ENCODE measurements at places on chromosomes 3 and 15.

DNA sequence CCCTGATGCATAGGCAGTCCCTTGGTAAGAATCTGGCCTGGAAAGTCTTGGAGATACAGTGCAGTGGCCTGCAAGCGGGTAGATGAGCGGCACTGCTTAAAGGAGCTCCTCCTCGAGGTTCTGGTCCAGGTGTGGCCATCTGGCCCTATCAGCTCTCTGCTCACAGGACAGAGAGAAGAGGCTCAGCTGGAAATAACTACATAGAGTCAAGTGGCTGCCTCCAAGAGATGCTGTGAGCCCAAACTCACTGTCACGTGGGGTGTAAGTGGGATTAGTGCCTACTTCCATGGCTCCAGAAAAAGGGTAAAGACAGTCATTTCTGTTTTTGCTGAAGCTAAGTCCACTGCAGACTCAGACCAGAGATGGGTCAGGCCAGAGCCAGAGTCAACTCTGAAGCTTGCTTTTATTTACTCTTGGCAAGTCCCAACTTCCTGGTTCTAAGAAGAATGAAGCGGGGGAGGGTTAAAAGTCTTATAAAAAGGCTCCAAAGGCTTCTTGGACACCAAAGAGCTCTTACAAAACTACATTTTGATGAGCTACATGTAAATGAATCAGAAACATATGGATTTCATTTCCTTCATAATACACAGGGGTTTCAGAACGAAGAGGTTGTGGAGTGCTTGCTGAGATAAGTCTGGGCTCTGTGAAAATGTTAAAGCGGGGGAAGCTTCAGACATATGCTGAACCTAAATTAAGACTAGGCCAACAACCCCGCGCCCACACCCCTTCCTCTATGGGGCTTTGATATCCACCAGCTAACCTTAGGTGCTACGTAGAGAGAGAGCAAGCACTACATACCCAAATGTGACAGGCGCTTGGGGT is 77.1 kb downstream of the PDZRN3 start:
- no peak for DNase-seq

GRCh38 chr3:51391566-51392354 is 675 bp downstream of the RBM15B start:
- no peak for DNase-seq

DNA sequence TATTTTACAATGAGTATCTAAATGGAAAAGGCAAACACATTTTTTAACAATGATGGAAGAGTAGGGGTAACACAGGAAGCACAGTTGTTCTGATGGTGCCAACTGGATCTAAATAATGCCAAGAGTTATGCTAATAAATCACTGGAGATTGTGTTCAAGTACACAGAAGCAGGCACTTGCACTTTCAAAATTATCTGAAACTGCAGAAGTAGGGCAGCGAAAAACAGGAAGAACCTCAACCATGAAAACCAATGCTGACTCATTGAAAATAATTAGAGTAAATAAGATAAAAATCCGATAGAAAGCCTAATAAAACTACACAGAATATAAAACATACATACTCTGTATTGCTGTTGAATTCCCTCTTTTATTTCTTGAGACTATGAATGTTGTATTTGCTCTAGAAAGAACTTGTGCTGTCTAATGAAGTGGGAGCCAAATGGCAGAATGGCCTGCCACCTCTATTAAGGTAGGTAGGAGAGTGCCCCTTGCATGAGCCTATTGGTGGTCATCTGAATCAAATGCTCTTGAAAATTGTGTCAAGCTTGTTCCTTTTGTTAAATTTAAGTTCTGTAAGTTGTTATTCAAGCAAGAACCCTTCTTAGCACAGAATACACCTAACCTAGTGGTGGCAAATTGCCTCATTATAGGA is 93.7 kb downstream of the ABI3BP start:
- DNase-seq: no peak

GRCh38 chr3:175301741-175302140 is 442.6 kb downstream of the NAALADL2 start:
- no peak for DNase-seq

DNA sequence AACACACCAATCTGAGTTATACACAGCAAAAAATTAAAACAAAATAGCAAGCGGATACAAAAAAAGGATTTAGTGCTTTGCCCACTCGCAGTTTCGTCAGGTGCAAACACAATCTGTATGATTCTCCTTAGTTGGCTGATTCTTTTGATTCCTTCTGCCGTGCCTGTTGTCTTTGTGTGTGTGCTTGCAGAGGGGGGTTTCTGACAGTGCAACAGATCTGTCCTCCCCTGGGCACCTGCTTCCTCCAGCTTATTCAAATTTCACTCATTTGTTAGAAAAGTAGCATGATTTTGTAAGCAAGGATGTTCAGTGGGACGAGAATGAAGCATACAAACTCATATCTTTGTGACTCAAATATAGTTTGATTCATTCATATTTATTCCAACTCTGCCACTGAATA is 74.0 kb upstream of the NEO1 start:
- no peak for DNase-seq

GRCh38 chr3:109325657-109326056 is 9.3 kb upstream of the DPPA2 start:
- DNase-seq: no peak

DNA sequence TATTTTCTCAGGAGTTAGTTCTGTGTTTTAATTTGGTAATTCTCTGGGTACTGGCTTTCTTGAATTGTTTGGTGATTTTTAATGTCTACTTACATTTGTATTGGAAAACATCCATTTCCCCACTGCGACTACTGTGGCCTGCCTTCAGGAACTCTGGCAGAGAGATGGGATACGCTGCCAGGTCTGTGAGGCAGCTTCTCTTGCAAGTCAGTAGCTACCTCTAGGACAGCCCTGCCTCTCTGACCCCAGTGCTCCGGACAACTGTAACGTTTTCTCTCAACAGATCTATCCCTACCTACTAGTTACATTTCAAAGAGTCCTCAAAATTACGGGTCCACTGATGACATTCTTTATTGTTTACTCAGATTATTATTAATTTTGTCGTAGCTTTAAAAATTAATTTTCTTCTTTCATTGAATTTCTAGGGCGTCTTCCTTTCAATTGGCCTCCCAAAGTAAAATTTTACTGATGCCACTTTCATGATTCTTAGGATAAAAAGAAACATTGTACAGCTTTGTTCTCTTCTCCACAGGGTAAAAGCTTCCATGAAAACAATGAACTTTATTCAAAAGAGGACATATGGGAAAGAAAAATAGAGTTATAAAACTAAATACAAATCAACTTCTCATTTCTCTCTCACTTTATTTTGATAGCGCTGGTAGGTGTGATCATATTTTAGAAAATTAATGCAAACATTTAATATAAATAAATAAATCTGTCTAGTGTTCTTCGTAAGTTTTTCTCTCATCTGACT is 123.2 kb upstream of the GOLGA8J start:
- DNase-seq: no peak

- DNase-seq: no peak
Observed at GRCh38 chr3:8838765-8839423, 69.5 kb upstream of the OXTR start.

- DNase-seq: no peak
Observed at GRCh38 chr3:100073049-100073713, 41.1 kb downstream of the FILIP1L start.

GRCh38 chr3:11305509-11305908 is 33.3 kb downstream of the ATG7 start:
- DNase-seq: no peak

GRCh38 chr15:38028869-38029268 is 94.4 kb downstream of the TMCO5A start:
- no peak for DNase-seq

- DNase-seq: no peak
Observed at GRCh38 chr3:61315871-61316270, 64.6 kb upstream of the FHIT start.

DNA sequence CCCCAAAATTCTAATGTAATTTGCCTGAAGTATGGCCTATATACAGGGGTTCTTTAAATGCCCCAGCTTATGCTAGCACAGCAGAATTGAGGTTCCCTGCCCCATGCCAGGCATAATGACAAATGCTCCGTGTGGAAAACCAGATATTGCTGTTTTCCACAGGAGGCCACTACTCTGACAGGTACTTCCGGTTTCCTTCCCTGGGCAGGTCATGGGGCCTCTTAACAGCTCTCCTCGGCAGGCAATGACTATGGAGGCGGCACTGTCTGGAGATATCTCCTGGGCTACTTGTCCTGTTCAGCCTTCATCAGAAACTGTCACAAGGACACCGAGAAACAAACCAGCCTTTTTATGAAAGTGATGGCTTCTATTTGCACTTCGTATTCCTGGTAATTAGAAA is 54.8 kb downstream of the SLC7A14 start:
- DNase-seq: no peak

DNA sequence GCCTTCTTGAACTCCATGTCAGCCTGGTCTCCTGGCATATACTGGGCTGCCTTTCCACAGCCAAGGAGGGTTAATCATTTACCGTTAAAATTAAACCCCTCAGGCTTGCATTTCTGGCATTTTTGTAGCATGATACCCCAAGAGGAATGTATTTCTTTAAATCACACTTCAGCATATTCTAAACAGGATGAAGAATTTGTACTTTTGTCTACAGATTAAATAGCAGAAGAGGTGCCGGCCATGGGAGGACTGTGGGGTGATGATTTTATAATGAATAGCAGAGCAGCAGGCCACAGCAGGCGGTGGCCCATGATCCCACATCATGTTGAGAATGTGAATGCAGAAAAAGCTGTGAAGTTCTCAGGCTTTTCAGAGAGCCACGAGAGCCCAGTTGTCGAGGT is 90.2 kb downstream of the ARNT2 start:
- no peak for DNase-seq

GRCh38 chr3:82496890-82497560 is 735.6 kb upstream of the GBE1 start:
- DNase-seq: no peak

GRCh38 chr3:149891621-149892020 is 78.6 kb downstream of the RNF13 start:
- DNase-seq: no peak

GRCh38 chr15:29067949-29068348 is 182.2 kb downstream of the APBA2 start:
- DNase-seq: no peak

DNA sequence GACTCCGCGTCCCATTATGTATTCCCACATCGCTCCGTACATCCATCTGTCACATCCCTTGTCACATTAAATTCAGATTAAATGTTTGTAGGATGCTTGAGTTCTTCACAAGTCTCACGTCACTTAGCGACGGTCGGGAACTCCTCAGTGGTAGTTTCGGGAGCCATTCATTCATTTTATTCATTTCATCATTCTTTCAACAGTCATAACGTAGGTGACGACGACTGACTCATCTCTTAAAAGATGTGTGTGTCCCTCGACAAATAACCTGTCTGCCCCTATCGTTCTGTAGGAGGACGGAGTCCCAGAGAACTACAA is 272 bp upstream of the SRPRB start:
- no peak for DNase-seq

DNA sequence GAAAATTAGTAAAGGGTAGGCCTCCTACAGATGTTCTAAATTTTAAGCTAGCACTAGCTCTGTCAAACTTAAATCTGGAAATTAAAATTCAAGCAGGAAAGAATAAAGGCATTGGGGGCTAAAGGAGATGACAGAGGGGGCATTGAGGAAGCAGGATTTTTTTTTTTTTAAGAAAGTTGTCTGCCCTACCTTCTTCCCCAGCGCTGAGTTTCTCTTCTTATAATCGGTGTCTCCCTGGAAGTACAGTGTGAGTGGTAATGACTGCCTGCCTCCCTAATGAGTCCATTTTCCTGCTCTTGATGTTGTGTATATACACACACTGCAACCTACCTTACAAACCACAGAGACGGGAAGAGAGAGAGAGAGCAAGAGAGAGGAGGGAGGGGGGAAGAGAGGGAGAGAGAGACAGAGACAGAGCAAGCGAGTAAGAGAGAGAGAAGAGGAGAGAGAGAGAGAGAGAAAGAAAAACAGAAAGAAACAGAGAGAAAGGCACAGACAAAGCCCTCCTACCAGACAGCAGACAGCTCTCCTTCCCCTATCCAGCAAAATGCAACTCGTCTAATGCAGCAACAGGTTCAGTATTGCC is 47.0 kb downstream of the ZBTB20 start:
- no peak for DNase-seq

GRCh38 chr15:32959077-32959476 is 235.4 kb downstream of the FMN1 start:
- DNase-seq: no peak

DNA sequence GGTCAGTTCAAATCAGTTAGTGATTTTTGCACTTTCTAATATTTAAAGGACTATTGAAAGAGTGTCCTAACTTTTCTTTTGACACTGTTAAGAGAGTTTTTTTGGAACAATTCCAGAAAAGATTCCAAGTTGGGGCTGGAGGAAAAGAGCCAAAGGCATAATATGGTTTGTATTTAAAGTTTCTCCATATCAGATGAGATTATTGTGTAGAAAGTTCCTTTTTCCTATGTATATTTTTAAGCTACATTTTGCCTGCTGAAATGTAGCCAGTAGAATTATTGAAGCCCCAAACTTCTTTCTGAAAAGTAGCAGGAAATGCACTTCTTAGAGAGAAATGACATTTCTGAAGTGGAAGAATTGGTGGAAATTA is 136.5 kb upstream of the TSC22D2 start:
- DNase-seq: no peak

- DNase-seq: no peak
Observed at GRCh38 chr3:105876780-105877327, 8.0 kb upstream of the CBLB start.

Measured in stimulated activated CD4-positive, alpha-beta T cell treated with anti-CD3 and anti-CD28 coated beads, Interleukin-15, amount 100 ng/mL, for 48 hours (primary cell).